Lower leg skin (tissue), 4 donors: ENCODE measurements at places on chromosomes 7 and 10.
A peak's percentile ranks its signal among the peaks of the same experiment; 100 is the strongest.

DNA sequence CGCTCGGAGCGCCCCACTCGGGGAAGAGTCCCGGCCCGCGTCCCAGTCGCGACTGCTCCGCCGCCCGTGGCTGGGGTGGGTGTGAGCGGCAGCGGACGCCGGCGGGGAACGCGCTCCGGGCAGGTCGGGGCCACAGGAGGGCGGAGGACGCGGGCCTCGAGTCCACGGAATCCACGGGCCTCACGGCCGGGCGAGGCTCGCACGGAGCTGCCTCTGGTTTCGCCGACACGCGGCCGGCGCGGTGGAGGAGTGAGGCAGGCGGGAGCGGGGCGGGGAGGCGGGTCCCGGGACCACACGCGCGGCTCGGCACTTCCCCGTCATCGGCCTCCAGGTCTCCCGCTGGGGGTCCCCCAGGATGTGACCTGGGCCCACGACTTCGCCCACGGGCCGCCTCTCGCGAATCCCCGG is 533 bp upstream of the NKX6-2 start:
- no peak for DNase-seq

- DNase-seq, result no peak
Observed at GRCh38 chr7:29255199-29255878, 60.8 kb downstream of the CHN2 start.

DNA sequence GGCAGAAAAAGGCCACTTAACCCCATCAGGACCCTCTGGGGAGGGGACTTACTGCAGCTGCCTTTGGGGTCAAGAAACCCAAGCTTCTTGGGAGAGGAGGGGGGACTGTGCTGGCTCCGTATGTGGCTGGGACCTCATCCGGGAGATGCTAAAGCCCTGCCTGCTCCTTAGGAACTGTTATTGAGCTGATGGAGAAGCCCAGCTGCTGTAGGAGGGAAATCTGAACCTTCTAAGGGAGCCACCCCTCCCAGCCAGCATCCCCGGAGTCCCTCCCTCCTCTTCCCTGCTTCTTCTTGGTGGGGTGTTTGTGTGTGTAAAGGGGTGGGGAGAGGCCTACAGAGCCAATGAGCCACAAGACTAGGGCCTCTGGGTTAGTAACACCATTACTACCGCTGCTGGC is 8.2 kb downstream of the KCNIP2 start:
- no peak for DNase-seq

DNA sequence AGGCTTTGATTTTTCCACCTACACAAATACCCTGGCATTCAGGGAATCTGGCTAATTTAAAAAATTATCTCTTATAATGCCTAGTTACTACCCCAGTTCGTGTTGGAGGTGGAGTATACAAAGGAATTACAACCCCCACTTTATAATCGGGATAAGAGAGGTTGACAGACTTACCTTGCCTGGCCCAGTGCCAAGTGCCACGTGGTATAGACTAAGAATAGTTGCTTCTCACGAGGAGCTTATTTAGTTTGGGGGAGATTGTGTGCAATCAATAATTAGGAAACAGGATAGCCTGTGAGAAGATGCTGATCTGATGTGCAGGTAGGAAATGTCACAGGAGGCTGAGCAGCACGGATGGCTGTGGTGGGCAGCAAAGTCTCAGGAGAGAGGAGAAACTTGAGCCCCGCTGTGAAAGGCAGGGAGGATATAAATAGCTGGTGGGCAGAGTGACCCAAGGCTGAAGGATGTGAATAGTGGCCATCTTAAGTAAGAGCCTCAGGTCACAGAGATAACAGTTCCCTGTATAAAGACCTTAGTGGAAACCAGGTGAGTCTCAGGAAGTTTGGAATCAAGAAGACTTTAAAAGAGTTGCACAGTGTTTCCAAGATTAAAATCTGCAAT is 11.3 kb upstream of the ATXN7L1 start:
- DNase-seq, result no peak

GRCh38 chr7:34991938-34992840 is 45.1 kb downstream of the DPY19L1 start:
- DNase-seq, result no peak

DNA sequence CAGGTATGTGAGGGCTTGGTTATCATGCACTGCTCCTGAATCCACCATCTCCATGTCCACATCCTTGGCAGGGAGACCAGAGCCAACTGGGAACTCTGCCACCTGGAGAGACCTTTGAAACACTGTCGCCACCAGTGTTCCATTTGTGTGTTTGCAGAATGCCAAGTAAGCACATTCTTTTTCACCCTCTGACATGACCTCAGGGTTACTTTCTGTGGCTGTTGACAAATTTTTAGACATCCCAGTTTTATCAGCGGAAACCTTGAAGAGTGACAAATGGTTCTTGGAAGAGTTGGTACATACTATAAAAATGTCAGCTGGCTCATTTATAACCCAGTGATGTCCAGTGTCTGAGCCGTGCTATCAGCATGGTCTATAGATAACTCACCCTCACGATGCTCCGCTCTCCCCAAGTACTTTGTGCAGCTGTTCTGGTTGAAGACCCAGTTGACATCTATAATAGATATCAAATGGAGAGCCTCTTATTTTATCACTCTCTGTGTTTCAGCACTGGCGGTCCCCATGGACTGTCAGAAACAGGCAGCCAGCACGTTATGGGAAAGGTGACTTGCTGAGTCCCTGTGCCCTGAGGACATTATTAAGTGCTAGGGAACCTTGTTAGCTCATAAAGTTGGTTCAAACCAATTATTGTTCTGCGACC is 563.1 kb upstream of the GALNT17 start:
- DNase-seq, result no peak

GRCh38 chr10:29642990-29643389 is 8.2 kb upstream of the SVIL start:
- DNase-seq, result peak; percentile 73

- peak; percentile 91 for DNase-seq
Observed at GRCh38 chr7:95511716-95512260, 26.0 kb downstream of the ASB4 start.

GRCh38 chr7:111235709-111236108 is 144.8 kb downstream of the LRRN3 start:
- no peak for DNase-seq

DNA sequence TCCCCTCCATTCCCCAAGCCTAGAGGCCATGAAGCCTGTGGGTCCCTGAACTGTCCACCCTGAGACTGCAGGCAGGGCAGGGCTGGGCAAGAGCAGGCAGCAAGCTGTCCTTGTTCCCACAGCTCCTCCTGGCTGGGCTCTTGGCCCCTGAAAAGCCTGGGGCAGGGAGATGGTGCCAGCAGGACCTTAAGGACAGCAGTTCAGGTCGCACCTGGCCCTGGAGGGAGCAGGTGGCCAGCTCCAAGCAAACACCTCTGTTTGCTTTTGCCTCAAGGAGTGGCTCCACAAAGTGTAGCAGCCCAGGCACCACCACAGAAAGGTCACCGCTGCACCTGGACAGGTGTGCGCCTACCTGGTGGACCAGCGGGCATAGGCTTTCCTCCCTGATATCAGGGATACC is 5.2 kb downstream of the RET start:
- no peak for DNase-seq
